SHP77 treated with DMSO at 0.1 percent for 48 hours (cell line): ENCODE measurements at places on chromosomes 1 and 21.

DNA sequence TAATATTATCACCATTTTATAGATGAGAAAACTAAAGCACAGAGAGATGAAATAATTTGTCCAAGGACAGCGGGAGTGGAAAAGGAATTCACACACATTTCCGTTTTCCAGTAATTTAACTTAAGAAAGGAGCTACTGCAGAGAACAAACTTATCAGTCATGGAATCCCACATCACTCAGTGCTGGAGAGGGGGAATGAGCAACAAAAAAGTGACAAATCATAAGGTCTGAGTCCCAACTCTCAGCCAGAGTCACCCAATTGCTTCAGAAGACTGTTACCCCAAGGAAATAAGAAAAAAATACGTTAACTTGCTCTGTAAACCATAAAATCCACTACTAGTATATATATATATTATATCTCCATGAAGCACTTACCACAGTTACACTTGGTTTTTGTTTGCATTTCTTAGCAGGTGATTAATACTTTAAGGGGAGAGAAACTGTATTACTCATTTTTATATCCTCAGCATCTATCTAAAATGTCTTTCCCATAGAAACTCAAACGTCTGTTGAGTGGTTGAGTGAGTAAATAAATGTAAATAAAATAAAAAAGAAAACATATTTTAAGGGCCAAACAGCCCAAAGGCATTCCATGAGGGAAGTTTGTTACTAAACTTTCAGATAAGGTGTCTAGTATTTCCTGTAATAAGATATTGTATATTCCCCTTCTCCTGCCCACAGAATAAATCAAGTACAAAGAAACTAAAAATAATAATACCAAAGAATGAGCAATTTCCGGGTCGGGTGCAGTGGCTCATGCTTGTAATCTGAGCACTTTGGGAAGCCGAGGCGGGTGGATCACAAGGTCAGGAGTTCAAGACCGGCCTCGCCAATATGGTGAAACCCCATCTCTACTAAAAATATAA lies 76.8 kb downstream of the SLC45A1 start:
- DNase-seq: no peak

- no peak for DNase-seq
These were observed 151.5 kb downstream of the SMYD3 start for GRCh38 chr1:246355411-246356230.

GRCh38 chr1:18653916-18654315 lies 23.3 kb downstream of the PAX7 start:
- DNase-seq: no peak

DNA sequence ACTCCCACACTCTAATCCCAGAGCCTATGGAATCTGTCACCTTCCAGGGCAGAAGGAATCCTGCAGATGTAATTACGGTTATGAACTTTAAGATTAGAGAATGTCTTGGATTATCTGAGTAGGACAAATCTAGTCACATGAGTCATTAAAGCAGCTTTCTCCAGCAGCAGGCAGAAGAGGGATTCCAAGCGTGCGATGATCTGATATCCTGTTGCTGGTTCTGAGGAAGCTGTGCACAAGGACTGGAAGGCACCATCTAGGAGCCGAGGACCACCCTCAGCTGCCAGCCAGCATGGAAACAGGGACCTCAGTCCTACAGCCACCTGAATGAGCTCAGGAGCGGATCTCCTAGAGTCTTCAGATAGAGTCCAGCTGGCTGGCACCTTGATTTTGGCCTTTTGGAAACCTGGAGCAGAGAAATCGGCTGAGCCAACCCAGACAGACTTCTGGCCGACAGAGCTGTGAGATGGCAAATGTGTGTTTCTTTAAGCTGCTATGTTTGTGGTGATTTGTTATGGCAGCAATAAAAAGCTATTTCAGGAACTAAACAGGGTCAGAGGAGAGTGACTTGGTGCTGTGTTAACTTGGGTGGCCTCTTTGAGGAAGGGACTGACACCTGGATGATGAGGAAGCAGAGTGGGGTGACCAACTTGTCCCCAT lies 34.5 kb downstream of the LRRN2 start:
- DNase-seq: no peak

DNA sequence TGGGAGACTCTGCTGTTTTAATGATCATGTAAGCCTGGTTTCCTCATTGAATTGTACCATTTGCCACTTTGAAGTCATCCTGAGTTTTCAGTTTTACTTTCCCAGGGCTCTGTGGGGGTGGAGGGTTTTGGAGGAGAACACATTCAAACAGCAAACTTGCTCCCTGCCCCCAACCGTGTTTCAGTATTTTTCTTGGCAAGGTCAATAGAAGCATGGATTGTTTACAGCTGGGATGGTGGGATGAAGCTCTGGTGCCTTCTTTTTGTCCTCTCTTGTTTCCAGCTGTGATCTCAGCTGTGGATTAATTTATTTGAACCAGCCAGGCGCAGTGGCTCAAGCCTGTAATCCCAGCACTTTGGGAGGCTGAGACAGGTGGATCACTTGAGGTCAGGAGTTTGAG lies 54.3 kb upstream of the SERBP1 start:
- no peak for DNase-seq

DNA sequence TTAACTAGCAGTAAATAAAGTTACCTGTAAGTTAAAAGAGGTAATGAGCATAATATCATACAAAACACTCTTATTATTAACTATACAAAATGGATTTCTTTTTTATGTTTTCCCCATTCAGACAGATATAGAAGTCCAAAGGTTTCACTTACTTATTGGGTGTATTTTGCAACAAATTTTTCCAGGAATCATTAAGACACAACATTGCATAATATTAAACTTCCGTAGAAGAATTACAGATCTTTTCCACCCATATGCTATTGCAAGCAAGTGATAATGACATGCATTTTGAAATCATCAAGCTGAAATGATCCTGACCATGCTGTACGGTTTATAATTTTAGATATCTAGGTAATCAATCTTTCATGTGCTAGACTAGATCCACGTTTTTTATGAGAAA lies 957.0 kb downstream of the NCAM2 start:
- no peak for DNase-seq

DNA sequence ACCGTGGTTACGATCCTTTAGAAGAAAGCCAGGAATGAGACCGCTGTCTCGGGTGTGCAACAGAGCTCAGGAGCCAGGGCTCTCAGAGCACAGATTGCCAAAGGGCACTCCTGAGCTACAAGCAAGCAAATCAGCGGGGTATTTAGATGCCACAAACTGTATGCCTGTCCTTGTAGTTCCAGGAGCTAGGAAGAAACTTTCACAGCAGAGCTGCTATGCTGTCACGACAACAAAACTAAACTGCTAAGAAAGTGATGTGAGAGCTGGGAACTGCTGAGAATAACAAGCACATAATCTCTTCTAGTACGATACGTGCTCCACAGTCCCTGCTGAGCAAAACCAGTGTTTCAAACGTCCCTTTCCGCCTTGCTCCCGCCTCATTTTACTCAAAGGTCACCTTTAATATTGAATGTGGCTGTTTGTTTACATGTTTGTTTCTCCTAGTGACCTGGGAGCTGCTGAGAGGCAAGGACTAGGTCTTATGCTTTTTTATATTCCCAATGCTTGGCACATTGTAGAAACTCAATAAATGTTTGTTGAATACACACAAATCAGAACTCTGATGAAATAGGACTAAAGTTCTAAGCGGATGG lies 14.7 kb downstream of the GREM2 start:
- no peak for DNase-seq

DNA sequence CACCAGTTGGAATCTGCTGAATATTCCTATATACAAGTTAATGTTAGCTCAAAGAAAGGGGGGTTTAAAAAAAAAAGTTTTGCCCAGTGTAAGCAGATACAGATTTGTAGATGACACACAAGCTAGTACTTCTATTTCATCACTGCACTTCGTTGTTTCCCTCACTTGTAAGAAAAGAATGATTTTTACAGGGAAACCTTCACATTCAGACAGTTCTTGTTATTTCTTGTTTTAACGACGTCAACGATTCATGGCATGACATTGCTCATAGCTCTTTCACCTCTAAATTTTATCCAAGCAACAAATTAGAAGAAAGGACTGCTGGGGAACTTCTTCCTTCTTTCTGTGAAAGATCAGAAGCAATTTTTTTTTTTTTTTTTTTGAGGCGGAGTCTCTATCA lies 25.7 kb upstream of the C1orf105 start:
- DNase-seq: no peak

DNA sequence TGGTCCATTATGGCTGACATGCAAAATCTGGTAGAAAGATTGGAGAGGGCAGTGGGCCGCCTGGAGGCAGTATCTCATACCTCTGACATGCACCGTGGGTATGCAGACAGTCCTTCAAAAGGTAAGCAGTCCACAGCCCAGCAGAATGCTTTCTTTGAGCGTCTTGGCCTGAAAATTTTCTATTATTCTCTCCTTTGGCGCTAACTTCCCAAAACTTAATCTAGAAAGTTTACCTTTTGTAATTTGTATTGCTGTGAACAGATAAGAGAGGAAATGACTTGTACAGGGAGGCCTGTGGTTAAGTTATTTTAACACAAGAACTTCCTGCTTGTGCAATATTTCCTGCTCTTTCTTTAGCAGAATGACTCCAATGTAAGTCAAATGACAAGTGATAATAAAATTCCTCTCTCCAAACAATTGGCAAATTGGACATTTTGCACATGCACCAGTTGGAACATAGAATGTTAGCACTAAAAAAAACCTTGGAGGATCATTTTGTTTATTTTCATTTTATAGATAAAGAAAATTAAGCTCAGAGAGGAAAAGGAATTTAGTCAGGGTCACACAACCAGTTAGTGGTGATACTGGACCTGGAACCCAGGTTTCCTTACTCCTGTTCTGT lies 18.9 kb downstream of the CAP1 start:
- DNase-seq: no peak

DNA sequence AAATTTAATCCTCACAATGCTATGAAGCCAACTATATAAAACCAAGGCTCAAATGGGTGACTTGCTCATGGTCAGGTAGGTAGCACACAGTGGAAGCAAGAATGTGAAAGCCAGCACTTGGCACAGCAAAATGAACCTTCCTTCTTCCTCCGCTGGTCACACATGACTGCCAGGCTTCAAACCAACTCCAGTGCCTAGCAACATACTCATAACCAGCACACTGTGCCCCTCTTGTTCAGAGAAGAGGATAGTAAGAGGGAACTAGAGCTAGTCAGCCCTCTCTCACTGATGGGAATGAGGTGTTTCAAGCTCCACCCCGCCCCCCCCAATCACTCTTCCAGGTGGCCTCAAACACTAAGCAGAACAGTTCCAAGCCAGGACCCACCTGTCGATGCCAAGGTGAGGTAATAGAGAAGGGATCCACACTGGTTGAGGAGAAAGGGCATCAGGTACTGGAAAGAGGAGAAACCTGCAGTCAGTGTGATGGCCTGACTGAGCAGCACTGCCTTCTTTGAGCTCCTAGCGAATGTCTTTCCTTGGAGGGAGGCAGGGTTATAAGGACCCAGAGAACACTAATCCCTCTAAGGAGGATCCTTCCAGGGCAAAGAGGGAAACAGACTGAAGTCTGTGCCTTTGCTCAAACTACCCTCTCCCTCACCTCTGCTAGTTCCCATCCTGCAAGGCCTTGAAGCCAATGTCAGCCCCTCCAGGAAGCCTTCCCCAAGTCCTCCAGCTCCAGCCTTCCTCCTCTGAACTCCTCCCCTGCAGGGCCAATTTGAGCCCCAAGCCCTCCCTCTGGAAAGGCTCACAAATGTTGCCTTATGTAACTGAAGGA lies 1.2 kb downstream of the TMEM234 start:
- DNase-seq: no peak

GRCh38 chr1:3495776-3496745 lies 41.6 kb downstream of the ARHGEF16 start:
- no peak for DNase-seq

DNA sequence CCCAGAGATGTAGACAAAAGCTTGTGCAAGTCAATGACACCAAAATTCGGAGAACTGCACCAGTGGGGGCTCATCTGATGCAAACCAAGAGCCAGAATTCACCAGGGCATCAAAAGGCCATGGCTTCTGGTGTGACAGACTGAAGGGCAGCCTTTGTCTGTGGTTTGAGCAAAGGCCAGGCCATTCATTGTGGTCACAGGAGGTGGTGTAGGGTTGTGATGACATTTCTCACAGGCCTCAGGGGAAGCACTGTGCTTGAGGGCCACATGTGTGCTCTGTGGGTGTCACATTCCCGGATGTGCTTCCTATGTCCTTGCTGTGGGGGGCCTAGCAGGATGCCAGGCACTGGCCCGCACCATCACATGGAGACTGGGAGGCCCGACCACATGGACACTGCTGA lies 22.5 kb upstream of the KCNE1 start:
- no peak for DNase-seq

GRCh38 chr1:100458661-100459357 lies 79.1 kb upstream of the GPR88 start:
- DNase-seq: no peak

DNA sequence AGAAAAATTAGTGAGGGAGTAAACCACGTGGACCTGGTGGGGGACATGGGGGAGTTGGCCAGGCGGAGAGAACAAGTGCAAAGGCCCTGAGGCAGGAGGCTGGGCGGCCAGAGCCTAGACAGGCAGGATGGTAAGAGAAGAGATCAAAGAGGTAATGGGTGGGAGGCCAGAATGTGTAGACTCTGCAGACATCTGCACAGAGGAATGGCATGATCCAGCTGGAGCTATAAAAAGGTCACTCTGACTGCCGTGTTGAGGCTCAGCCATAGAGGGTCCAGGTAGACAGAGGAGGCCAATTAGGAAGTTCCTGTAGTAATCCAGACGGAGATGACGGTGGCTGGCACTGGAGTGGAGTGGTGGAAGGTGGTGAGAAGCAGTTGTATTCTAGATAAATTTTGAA lies 3.6 kb downstream of the H6PD start:
- DNase-seq: no peak

DNA sequence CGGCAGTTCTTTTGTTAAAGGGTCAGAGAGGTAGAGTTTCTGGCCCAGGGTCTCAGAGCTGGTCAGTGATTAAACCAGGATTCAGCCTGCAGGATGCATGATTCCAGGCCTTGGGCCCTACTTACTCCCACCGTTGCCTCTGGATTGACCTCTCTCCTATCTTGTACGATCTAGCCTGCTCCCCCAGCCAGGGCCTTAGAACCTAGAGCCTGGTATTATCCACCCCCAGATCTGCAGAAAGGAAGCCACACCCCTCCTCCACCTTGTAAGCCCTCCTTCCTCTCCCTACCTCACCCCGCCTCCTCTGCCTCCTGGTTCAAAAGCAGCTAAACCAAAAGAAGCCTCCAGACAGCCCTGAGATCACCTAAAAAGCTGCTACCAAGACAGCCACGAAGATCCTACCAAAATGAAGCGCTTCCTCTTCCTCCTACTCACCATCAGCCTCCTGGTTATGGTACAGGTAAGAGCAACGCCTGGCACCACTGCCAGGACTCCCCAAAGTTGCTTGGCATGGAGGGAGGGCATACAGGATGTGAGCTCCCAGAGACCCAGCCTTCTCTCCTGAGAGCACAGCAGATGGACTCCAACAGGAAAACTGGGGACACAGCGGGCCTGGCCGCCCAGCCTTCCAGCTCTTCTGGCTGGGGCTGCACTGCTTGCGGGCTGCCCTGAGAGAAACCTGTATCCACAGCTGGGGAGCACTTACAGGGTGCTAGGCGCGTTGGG lies at the start of gene CD52:
TSS of gene CD52 (plus strand) at position 347 of the 726 bp plus-strand sequence. CDS start at position 407, 60 bp downstream.
- DNase-seq: no peak
